NCI-H510A treated with DMSO at 0.1 percent for 48 hours (cell line): ENCODE measurements at places on chromosomes 12 and 14.
A peak's percentile ranks its signal among the peaks of the same experiment; 100 is the strongest.

GRCh38 chr14:92959189-92959531 lies 36.2 kb downstream of the CHGA start:
- DNase-seq: no peak

DNA sequence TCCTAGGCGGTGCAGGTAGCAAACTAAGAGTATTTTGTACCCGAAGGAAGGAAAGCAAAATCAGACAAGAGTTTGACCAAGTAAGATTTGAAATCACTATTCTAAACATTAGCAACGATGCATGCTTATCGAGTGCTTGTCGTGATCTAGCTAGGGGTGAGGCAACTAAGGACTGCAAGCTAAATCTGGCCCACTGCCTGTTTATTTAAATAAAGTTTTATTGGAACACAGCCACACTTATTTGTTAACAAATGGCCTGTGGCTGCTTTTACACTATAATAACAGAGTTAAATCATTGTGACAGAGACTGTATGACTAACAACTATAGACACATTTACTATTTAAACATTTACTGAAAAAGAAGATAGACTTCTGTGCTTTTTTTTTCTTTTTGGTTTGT lies 983.6 kb downstream of the VRK1 start:
- no peak for DNase-seq

DNA sequence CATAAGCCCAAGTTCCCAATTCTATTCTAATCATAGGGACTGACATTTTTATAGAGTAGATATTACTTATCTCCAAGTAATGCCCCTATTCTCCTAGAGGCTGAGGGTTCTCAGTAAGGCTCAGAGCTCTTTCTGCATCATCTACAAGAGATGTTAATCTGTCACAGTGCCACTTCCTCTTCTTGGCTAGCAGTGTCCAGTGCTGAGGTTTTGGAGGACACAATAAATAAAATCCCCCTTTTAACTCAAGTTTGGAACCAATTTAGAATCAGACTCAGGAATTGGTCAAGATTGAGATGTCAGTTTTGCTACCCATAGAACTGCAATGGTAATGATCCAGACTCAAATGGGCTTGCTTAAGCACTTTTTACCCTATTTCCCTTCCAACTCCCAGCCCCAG lies 154.1 kb upstream of the ARID2 start:
- DNase-seq: no peak

DNA sequence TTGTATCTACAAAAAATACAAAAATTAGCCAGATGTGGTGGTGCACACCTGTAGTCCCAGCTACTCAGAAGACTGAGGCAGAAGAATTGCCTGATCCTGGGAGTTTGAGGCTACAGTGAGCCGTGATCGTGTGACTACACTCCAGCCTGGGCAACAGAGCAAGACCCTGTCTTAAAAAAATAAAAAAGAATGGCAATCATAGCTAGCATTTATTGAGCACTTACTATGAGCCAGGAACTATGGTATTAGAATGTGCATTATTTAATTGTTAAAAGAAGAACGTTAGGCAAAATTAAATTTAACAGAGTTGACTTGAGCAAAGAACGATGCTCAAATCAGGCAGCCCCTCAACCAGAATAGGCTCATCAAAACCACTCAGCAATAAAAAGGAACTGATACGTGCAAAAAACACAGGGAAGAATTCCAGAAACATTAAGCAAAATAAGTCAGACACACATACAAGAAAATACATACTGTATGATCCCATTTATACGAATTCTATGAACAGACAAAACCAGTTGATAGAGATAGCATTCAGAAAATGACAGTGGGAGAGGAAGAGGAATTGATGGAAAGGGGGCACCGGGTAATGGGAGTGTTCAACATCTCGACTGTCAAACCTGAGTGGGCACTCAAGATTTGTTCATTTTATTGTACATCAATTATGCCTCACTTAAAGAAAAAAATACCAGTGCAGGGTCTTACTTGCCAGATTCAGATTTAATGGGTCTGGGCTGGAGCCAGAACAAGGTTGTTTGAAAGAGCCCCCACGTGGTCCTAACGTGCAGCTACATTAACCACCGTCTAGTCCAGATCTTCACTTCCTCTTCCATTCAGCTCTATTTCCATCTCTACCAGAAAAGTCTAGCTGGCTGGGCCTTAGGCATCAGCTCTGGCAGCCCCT lies 8.0 kb downstream of the SCNN1A start:
- DNase-seq: no peak

DNA sequence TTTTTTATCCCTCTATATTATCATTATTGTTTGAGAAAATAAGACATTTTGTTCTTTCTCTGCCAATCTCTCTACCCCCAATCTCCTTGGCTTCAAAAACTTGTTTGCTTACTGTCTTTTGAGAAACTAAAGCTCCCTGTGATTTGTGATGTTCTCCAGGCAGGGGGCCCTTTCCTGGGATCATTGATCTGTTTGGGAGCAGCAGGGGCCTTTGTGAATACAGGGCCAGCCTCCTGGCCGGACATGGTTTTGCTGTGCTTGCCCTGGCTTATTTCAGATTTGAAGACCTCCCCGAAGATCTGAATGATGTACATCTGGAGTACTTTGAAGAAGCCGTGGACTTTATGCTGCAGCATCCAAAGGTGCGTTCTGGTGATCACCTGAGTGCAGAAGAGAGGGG lies 4.5 kb downstream of the ACOT6 start:
- no peak for DNase-seq

GRCh38 chr14:93960108-93960475 lies 16.3 kb downstream of the ASB2 start:
- DNase-seq: no peak

- no peak for DNase-seq
Observed at GRCh38 chr14:97994020-97994531, 1196.9 kb downstream of the VRK1 start.

DNA sequence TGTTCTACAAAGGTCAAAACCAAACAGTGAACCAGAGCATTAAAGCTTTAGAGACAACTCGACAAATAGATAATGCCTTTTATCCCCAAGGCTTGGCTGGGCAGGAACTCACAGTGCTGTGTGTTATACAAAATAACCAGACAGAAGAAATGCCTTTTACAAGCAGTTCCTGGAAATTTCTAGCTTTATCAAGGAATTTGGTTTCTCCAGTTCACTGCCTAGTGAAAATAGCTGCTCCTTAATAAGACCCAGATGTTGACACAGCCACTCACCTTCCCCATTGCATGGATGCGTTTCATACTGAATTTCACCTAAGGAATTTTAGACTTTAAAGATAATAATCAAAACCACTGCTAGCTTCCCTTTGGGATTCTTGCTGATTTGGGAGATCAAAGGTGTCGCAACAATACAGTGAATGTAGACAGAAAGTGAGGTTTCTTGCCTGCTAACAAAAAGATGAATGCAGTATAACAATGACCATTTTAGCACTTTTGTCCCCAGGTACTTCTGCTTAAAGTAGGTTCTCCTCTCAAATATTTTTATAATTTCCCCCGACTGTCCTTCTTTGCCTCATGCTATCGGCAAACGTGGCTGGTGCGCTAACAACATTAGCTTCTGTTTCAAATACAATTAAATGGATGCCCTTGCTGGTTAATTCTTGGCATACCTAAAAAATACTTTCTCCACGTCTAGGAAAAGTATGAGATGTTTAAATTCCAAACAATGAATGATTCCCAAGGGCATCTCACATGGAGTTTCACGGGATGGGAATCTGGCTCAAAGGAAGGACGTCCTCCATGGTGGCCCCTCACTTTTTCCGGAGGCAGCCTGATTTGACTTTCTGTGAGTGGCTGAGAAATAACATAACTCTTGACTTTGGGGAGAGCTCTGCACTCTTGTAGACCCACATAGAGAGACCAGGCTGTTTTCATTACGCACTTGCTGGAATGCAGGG lies 162.4 kb downstream of the C12orf75 start:
- DNase-seq: no peak

DNA sequence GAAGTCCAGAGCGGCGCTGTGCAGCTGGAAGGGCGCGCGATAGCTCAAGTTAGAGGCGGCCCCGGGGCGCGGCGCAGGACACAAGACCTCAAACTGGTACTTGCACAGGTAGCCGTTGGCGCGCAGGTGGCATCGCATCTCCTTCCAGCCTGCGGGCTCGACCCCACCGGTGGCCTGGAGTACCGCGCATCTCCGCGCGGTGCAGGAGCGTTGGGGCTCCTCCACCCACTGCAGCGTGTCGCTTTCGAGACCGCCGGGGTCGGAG lies 553 bp downstream of the CLEC14A start:
- no peak for DNase-seq

DNA sequence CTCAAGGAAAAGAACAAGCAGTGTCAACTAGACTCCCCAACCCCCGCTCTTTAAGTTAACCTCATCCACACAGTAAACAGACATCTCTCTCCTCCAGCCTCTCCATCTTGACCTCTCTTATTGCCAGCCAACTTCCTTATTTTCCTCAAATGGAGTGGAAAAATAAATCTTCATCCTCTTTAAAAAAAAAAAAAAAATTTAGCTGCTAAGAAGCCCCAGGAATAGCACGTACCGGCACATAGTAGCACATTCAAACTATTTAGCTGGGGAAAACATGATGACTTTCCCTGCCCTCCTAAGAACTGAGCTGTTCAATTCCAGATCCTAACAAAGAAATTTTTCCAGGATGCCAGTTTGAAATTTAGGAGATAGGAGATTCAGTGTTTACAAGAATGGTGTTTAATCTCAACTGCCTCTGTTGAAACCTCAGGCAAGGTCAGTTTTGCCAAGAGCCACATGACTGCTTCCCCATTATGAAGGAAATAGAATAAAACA lies 90.8 kb downstream of the EPS8 start:
- DNase-seq: no peak

- no peak for DNase-seq
Observed at GRCh38 chr14:44113769-44114730, 393.0 kb downstream of the FSCB start.

DNA sequence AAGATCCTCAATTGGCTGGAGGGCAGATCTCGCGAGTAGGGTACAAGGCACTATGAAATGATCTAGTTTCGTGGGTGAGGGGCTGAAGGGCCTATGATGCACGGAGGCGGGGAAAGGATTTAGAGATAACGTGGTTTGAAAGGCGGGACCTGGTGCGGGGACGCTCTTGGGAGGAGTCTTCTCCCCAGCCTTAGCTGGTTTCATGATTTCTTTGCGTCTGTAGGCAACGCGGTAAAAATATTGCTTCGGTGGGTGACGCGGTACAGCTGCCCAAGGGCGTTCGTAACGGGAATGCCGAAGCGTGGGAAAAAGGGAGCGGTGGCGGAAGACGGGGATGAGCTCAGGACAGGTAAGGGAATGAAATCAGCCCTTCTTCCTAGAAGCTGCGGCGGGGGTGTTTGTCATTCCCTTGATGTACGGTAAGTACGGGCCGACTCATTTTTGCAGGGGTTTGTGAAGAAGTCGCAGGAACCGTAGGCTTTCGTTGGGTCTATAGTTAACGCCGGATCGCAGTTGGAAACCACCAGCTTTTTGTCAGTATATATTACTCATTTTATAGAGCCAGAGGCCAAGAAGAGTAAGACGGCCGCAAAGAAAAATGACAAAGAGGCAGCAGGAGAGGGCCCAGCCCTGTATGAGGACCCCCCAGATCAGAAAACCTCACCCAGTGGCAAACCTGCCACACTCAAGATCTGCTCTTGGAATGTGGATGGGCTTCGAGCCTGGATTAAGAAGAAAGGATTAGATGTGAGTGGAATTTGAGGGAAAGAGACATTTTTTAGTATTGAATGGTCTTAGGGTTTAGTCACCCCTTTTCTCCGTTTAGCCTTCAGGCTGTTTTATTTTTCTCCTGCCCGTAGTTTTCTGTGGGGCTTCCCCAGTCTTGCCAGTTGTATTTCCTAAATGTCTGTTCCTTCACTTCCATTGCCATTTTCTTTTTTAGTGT lies 602 bp downstream of the APEX1 start:
- DNase-seq: peak; percentile 92

- no peak for DNase-seq
Observed at GRCh38 chr14:87483271-87484260, 509.4 kb downstream of the GALC start.

DNA sequence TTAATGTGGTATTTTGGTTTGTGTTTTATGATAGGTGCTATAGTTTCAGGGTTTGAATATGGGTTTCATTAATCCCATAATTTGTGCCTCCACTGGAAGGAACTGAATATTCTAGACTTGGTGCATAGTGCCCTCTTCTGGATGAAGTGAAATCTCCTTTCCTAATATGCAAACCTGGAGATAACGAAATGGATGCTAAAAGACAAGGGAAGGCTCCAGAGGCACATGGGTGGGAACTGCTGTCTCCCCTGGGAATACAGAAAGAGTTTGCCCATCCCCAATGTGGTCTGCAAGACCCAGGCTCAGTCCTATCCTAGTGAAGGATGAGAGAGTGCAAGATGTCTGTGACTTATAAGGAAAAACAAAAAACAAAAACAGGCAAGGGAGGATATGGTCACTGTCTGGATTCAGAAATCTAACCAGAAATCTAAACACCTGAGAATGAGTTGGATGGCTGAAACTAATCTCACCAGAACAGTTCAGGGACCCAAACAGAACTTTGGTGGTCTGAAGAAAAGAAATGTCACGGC lies 142.3 kb upstream of the TMPO start:
- DNase-seq: peak; percentile 77

- no peak for DNase-seq
Observed at GRCh38 chr14:78683981-78684380, 513.8 kb downstream of the NRXN3 start.

GRCh38 chr14:50784683-50785456 lies 46.1 kb downstream of the NIN start:
- no peak for DNase-seq

DNA sequence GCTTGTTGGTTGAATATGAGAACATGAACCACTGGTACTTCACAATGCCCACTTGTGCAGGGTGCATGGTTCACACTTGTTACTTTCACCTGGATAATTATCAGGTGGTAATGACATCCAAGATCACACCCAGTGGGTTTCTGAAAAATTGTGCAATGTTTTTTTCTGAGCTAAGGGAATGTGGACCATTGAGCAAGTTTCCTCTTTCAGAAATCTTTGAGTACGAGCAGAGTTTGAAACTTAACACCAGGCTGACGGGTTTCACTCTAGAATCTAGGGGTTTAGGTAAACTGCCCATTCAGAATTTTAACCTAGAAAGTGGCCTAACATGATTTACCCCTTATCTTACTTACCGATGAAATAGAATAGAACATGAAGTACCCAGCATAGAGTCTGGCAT lies 389.6 kb downstream of the PAWR start:
- no peak for DNase-seq
